ENCODE measurements at places on chromosomes 11 and 22.

DNA sequence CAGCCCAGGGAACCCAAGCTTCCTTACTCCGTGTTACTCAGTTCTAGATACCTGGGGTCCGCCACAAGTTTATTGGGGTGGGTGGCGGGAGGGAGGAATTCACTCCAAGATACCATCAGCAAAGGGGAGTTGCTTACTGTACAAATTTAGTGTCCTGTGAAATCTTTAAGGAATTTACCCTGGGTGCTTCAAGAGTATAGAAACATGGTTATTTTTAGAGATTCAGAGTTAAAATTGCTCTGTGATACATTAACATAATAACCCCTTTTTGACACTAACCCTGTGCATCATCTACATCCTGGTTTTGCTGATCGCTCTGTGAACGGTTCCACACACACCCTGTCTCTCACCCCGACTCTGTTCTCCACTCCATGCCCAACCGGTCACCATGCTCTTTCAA is 18.9 kb upstream of the LYVE1 start:
- no peak for DNase-seq

DNA sequence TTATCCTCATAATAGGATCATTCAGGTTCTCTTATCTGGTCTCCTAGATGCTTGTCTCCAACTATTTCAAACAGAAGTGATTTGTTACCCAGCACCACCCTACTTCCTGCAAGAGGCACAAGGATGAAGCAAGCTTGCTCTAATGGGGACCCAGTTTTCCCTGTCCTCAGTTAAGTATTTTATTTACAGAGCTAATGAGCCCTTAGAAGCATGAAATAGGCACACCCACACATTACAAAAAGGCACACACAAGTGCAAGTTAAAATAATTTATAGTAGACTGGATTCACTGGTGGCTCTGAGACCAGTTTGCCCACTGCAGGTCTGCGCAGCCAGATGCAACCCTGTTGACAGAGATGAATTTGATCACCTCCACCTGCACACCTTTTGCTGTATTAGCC is 167.5 kb downstream of the KIRREL3 start:
- DNase-seq, result no peak

- no peak for DNase-seq
Observed at GRCh38 chr11:113448316-113448677, 26.9 kb downstream of the DRD2 start.

GRCh38 chr11:11505190-11505589 is 116.6 kb downstream of the GALNT18 start:
- no peak for DNase-seq

GRCh38 chr22:50303848-50304527 is 3.5 kb downstream of the PLXNB2 start:
- DNase-seq, result no peak

DNA sequence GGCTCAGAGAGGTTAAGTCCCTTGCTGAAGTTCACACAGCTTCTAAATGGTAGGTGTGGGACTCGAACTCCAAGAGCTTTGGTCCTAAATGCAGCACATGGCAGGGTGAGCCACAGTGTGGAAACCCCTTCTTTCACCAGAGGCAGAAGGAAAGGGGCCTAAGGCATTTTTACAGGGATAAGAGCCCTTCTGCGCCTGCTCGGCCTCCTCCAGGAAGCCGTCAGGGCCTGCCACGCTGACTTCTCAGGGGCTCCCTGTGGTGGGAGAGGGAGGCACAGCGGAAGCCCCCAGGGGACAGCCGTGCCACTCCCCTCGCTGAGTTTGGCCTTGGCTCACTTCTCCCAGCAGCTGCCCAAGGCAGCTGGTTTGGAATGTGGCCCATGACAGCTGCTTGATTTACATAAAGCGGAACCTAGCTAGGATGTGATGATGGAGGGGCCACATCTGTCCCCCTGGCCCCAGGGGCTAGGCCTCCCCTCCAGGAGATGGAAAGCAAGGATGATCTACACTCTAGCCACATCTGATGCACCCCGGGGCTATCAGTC is 35.4 kb downstream of the CD82 start:
- DNase-seq, result no peak

DNA sequence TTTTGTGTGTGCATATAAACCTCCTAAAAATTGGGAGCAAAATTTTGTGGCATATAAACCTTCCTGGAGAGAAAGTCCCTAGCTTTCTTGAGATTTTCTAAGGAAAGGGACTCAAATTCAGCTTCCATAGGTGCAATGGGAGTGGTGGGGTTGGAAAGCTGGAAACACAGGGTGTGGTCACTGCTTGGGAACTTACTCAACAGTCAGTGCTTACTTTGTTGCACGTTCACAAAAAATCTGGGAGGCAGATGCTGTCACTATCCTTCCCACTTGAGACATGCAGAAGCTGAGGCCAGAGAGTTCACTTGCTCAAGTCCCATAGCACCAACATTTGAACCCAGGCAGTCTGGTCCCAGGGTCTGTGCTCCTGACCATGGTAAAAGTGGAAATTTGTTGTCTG is 3.9 kb upstream of the CATSPERZ start:
- DNase-seq, result no peak

DNA sequence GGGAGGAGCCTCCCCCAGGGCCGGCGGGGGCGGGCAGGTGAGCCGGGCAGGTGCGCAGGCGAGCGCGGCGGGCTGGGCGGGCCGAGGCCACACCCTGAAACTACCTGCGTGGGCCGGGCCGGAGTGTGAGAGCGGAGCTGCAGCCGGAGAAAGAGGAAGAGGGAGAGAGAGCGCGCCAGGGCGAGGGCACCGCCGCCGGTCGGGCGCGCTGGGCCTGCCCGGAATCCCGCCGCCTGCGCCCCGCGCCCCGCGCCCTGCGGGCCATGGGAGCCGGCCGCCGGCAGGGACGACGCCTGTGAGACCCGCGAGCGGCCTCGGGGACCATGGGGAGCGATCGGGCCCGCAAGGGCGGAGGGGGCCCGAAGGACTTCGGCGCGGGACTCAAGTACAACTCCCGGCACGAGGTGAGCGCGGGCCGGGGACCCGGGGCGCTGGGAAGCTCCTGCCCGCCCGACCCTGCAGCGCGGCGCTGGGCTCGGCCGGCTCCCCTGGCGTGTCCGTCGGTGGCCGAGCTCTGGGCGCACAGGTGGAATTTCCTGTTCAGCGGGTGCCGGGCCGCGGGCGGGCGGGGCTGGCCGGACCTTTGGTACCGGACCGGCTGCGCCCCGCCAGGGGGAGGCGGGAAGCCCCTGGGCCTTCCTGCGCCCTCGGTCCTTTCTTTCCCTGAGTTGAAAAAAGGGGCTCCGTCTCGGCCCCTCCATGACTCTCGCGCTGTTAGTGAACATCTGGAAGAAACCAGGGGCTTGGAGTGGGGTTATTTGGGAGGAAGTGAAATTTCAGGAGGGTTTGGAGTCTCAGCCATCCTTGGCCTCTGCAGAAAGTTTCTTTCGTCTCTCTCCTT is at the start of gene ST14:
Gene ST14, plus strand, starts transcription at position 126 of the 841 bp plus-strand sequence. Its CDS starts 198 bp downstream, at position 324.
- DNase-seq, result no peak

DNA sequence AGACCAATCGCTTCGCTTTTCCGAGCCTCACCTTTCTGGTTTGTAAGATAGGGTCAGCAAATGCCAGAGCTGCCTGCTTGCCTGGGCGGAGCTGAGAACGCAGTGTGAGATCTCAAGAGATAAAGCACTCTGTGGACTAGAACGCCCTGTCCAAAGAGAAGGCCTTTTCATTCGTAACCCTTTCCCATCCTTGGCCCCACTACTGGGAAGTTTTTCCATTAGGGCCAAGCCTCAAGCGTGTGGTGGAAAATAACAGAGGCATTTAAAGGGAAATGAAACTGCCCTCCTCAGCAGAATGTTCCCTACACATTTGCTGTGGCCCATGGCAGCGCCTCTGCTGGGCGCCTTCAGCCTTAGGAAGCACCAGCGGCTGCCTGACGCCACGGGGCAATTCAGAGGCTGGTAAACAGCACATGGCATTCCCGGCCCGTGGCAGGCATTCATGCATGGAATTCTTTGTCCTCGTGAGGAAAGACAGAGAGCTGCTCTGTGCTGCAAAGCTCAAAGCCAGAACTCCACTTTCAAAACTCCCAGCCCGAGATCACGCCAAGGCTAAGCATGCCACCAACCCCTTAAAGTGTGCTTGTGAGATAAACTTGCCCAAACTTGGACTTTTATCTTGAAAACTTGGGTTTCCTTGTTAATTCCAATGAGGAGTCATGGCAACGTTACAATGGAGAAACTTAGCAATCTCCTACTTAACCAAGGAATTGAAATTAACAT is 38.1 kb downstream of the AHNAK start:
- DNase-seq, result no peak

DNA sequence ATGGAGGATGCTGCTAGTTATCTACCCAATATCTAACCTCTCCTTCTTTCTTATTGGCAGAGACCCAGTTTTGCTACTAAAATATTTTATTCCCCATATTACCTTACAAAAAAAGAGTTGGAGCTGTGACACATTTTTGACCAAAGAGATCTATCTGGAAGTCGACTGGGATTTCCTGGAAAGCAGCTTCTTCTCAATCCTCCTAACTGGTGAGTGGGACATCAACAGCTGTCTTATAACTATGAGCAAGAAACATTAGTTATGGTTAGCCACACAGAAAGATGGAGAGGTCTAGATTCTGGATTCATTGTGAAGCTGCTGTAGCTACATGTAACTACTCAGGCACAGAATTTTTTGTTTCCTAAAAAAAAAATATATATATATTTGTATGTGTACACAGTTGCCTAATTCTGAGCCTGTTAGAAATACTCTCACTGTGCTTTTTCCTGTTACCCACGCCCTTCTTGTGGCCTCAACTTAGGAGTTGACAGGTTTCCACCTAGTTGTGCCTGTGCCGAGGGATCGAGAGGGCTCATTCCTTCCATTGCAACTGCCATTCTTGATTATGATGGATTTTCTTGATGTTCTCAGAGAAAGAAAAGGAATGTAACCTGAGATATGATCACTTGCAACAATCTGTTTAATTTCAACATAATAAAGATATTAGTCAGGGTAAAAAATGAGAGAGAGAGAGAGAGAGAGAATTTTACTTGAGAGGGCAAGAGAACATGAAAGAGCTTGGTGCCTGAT is 142.0 kb downstream of the SLC17A6 start:
- DNase-seq, result no peak

- DNase-seq, result no peak
Observed at GRCh38 chr11:106761240-106761639, 257.0 kb downstream of the GUCY1A2 start.

DNA sequence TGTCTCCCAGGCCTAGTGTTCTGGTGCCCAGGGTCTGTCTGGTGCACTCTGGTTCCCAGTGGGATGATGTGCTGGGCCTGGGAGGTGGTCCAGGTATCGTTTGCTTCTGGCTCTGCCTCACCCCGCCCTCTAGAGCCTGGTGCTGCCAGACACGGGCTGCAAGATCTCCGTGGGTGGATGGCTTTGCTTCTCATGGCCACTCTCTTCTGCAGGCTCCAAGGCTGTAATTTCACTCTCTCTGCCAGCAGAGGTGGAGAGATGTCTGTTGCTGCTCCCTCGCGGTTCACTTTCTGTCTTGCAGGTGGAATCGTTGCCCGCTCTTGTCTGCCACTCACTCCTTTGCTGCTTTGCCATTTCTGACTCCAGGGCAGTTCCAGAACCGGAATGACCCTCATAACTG is 13.4 kb downstream of the NADSYN1 start:
- DNase-seq, result no peak

All from activated naive CD4-positive, alpha-beta T cell (primary cell).